ENCODE measurements at places on chromosomes 6 and 20. TPM values are rescaled to one million over a fixed set of nuclear protein-coding genes. Genes with fewer than 3 reads are reported as not detected.

SLC4A11 gene
- 3.2 TPM for total RNA-seq

SLA2 gene
- total RNA-seq: not detected

MYB gene
- 0.86 TPM for total RNA-seq

GRCh38 chr6:64034910-64035655, 399.5 kb downstream of the PHF3 start:
- DNase-seq: no peak

- no peak for DNase-seq
Measured at GRCh38 chr6:43521836-43522235, 4.9 kb downstream of the POLR1C start.

- no peak for DNase-seq
Measured at GRCh38 chr6:46730921-46731461, 4.2 kb downstream of the PLA2G7 start.

DNA sequence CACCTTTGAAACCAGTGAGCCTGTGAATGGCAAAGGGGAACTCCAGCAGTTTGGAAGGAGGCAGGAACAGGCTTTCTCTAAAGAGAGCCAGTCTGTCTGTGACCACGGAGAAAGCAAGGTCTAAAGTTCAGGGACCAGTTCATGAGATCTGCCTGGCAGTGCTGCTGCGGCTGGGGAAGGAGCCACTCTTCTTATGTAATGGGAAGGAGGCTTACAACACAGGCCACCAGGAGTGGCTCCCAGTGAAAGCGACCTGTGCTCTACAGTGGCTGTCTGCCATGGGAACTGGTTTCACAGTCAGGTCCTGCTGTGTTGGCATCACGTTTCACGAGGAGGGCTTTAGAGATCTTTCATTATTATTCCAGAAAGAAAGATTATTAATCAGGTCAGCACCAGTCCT, 291.9 kb upstream of the PRDM1 start:
- DNase-seq: no peak

DNA sequence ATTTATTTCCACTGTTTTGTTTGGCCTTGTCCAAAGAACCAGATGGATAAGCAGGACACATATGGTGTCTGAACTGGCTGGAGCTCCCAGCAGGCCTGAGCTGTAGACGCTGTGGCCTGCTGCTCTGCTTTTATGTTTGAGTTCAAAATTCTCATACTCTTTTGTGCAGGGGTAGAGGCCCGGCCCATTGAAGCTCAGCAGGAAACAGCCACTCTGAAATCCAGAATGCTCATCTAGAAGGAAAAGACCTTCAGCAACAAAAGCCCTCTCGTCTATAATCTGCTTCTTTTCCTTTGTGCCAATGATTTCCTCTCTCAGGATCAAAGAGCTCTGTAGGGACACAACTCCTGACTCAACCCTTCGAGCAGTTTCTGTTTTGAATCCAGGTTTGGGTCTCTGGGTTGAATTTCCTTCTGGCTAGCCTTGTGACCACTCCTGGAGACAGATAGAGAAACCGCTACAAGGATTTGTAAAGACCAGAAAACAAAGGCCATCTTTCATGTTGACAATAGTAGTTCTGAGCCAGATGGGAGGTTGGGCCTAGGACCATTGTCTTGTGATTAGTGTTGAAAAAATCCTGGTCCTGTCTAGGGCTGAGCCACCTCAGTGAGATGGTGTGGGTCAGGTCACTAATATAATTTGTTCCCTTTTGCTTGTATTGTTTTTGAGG, 446.7 kb downstream of the BCKDHB start:
- no peak for DNase-seq

- no peak for DNase-seq
Measured at GRCh38 chr20:39311851-39312506, 349.8 kb downstream of the DHX35 start.

Data from osteocyte (in vitro differentiated cells).